ENCODE measurements at places on chromosomes 5 and 9.

- no peak for DNase-seq
These were observed 21.9 kb downstream of the PTBP3 start for GRCh38 chr9:112311497-112311896.

GRCh38 chr5:160092514-160092913 is 26.7 kb downstream of the PWWP2A start:
- DNase-seq: no peak

GRCh38 chr5:135310328-135310989 is 88.6 kb downstream of the MACROH2A1 start:
- peak; percentile 74 for DNase-seq

GRCh38 chr9:127450243-127450760 is 904 bp downstream of the RPL12 start:
- no peak for DNase-seq

DNA sequence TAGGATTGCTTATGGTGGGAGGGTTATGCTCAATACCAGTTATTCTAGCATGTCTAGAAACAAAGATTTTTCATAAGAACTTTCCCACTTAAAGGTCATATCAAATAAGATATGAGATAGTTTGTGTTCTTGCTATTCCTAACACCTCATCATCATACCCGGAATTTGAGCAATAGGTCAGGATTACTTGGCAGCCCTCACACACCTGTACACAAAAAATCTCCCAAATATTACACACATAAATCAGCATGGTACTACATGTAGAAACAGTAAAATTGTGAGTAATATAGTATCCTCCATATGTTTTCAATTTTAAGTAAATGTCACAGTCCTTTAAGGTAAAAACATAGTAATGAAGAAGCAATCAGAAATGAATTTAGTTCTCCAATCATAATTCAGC is 113.7 kb downstream of the SLC25A46 start:
- no peak for DNase-seq

DNA sequence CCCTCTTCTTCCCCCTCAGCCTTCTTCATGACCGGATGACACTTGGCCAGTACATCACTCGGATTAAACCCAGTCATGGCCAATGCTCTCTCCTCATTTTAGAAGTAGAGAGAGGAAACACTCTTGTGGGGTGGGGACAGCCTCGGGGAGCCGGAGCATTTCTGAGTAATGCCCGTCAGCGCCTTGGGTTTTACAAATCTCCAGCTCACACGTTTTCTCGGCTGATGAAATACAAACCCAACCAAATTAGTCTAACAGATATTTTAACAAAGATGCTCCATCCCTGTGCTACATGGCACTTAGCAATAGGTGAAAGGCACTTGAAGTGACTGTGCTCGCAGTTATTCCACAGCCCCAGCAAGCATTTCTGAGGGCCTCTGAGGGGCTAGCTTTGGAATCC is 51.7 kb downstream of the ZNF366 start:
- no peak for DNase-seq

DNA sequence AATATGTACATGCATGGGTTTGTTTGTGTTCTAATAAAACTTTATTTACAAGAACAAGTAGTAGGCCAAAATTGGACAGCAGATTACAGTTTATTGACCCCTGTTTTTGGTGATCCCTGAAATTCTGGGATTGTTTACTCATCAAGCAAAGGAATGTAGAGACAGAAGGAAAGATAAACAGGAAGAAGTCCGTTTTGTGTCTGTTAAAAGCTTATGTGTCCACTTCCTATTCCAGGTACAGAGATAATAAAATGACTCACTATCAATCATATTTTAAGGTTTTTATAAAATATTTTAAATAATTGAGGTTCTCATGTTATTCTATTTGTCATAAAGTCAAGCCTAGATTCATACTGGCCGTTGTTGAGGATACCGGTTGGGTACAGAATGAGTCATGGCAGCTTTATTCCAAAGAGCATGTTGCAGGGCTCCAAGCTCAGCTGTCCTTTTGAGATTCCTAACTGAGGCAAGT is 214.9 kb upstream of the DAB2 start:
- peak; percentile 64 for DNase-seq

DNA sequence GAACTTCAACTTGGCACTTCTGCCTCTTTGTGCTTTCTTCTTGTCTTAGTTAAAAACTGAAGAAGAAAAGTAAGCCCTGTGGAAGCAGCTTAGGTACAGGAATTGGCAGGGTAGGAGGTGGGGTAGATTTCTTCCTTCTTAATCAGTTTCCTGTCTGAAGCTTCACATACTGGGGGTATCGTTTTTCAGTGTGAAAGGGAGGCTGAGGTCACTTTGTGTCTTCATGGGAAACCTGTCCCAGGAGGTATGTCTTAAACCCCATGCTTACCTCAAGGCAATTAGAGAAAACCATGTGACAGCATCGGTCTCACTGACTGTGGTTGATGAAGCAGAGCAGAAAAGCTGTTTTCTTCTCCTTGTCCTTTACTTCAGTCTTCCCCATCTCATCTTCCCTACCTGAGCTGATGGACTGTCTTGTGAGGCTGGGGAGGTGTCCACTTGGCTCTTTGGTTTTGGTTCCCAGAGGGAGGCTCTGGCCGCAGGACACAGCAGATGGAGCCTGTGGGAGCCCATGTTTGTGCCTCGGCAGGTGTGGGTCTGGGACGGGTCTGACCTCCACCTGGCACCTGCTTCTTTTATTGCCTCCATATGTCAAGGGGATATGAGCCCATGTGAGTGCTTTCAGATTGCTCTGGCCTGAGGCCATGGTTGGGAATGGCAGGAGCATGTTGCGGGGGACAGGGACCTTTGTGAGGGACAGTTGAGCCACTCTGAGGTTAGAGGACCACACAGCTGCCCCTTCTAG is 47.0 kb downstream of the SH3GL2 start:
- no peak for DNase-seq

DNA sequence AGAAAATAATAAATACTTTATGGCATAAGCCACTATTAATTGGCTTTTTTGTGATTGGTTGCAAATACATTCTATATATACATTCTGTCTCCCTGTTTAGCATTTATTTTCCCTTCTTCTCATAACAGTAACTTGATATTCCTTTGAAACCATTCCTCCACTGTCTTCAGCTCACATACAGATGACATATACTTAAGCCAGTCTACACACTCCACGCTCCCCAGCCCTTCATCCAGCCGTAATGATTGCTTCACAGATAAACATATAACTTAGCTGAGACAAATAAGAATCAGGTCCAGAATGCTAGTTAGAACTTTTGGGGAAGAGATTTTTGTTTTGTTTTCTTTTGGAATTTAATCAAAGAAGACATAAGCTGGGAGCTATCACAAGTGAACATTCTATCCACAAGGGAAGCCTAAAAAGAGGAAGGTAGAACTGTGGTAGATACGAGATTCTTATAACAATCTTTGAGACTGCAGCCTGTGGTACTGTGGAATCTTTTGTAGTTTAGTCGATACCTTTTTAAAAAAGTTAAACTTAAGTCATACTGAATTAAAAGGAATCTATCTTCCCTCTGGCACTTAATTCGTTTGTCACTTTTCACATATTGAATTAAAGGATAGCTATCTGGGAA is 365.1 kb upstream of the PRR16 start:
- DNase-seq: no peak

GRCh38 chr9:98373609-98374008 is 118.2 kb upstream of the TBC1D2 start:
- DNase-seq: peak; percentile 67

- no peak for DNase-seq
These were observed 162.3 kb downstream of the FGF18 start for GRCh38 chr5:171581781-171582180.

GRCh38 chr5:170632266-170632984 is 128.6 kb downstream of the KCNIP1 start:
- no peak for DNase-seq

GRCh38 chr9:111298731-111299598 is 31.1 kb downstream of the OR2K2 start:
- peak; percentile 86 for DNase-seq

DNA sequence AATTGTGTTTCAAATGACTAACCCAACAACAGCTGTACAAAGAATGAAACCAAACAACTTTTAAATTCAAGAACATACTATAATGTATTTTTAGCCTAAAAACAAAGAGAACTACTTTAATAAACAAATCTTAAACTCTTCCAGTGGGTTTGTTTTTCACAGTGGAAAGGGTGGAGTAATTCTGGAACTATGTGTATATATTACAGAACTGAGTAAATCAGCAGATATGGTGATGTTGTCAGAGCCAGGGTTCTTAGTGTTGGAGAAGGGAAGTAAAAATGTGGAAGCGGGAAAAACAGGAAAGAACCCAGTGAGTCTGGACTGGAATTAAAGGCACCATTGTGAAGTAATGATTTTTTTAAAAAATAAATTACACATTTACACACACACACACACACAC is 144.9 kb downstream of the CDK5RAP2 start:
- DNase-seq: peak; percentile 64

- DNase-seq: no peak
These were observed 8.5 kb upstream of the PPIC start for GRCh38 chr5:123044926-123045617.

DNA sequence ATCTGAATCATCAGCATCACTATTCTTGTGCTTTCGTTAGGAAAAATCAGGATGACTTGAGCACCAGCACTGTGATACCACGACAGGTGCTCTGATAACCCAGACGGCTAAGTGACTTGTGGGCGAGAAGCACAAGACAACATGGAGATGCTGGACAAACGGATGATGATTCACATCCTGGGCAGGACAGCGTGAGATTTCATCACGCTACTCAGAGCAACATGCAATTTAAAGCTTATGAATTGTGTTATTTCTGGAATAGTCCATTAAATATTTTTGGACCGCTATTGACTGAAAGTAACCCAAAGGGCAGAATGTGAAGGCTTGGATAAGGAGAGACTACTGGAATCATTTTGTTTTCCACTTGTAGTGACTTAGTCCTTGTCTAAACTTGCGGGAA is 114.8 kb upstream of the DAPK1 start:
- peak; percentile 81 for DNase-seq

GRCh38 chr5:102545175-102545574 is 46.4 kb upstream of the SLCO6A1 start:
- no peak for DNase-seq

DNA sequence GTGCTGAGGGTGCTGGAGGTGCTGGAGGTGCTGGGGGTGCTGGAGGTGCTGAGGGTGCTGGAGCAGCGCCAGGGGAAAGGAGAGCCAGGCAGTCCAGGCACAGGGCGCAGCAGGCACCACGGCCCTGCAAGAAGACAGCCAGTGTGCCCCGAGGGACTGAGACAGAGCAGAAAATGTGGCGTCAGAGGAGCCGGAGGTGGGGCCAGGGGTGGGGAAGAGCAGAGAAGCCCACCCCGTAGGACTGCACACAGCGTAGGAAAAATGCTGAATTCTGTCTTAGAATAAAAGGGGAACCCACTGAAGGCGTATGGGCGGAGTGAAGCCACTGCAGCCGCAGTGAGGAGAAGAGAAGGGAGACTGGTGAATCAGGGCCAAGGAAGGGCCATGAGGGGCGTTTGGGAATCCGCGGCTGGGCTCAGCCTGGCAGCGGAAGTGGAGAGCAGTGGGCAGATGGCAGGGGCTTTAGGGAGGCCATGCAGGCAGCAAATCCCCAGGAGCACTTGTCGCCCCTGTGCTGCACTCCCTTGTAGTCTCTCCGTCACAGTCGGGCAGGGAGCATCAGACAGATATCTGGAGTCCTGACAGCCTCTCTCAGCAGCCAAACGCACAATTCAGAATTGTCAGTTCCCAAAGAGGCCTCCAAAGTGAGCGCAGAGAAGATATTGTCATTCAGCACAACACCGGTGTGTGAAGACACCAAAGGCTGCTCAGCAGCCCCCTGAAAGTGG is 35.9 kb upstream of the LECT2 start:
- no peak for DNase-seq

DNA sequence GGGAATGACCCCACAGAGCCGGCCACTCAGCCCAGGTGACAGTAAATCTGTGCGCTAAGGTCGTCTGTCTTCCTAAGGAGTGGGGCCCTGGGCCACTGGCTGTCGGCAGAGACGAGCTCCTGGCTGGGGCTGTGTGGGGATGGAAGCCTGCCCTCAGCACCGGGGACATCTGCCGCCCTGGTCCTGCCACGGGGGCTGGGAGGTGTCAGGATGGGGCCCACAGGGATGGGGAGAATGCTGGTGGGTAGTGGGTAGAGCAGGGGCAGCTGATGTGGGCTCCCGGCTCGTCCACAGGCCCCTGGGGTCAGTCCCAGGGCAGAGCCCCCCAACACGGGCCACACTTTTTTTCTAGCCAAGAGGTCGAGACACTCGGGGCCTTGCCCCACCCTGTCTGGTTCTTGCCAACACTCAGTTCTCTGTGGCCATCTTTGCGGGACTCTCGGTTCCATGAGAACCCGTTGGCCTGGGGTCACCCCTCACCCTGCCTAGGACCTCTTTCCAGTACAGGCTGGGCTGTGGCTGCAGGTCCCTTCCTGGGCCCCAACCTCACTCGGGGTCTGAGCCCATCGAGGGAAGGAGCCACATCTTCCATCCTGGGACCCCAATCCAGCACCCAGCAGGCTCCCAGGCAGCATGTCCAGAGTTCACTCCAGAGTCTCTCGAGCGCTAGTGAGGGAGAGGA is 45.0 kb downstream of the DBH start:
- DNase-seq: no peak

DNA sequence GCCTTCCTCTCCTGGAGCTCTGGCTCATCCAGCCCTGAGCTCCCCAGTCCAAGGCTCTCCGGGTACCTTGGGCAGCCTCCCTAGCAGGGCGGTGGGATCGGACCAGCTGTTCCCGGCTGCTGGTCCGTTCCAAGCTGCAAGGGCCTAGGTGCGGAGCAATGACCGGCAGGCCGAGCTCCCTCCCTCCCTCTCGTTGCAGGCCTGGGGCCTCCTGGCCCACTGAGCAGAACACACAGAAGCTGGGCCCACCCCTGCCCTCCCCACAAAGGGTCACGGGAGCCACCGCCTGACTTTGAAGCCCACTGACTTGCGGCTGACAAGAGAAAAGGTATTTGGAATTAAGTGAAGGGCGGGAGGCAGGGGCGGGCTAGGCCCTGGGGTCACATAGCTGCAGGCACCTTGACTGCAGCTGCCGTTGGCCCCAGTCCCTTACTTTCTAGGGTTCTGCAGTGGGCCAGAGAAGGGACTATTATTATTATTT is 104.7 kb upstream of the IER5L start:
- no peak for DNase-seq

DNA sequence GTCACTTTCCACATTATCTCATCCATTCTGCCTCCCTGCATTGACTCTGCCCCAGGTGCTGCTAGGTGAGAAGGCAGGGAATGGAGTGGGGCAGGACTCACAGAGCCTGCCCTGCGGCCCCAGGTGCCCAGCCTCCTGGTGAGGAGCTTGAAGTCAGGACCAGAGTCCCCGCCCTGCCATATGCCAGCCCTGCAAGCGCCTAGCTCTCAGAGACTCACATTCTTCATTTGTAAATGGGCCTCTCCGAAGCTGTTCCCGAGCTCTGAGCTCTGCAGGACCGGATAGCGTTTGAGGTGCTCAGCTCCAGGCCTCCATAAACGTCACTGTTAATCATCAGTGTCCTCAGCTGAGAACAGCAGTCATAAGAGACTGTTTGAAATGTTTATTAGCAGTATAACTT is 75.1 kb upstream of the STXBP1 start:
- DNase-seq: peak; percentile 82

DNA sequence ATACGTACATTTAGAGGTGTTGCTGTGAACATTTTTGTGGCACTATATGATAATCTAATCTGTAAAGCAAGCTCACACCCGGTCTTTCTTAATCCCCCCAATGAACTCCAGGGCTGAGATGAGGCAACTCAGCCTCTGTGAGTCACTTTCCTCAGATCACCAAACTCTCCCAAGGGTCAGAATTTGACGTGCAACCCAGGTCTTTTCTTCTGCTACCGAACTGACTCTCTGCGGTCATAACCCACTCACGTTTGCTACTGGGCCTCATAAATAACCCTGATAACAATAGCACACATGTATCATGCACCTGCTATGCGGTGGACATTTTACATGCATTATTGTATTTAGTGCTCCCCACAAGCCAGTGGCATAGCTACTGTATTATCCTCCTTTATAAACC is 153.1 kb downstream of the DROSHA start:
- peak; percentile 75 for DNase-seq

All from fibroblast of mammary gland (primary cell).